Body of pancreas (tissue), 4 donors: ENCODE measurements at places on chromosomes 6 and 20. TPM values are rescaled to one million over a fixed set of nuclear protein-coding genes. Genes with fewer than 3 reads are reported as not detected.

Gene PPP1R16B
- total RNA-seq: 4.7 TPM

Gene CRISP3
- 6.0 TPM for total RNA-seq

Gene SCUBE3
- 0.33 TPM for total RNA-seq

Gene ZNF311
- total RNA-seq: not detected

Gene TRIM10
- total RNA-seq: not detected

Gene TFAP2A
- not detected for total RNA-seq

Gene LY6G5B
- total RNA-seq: 6.9 TPM

Gene CST1
- not detected for total RNA-seq

- no peak for DNase-seq
These were observed 375.1 kb downstream of the ZFAND3 start for GRCh38 chr6:38194589-38194988.

DNA sequence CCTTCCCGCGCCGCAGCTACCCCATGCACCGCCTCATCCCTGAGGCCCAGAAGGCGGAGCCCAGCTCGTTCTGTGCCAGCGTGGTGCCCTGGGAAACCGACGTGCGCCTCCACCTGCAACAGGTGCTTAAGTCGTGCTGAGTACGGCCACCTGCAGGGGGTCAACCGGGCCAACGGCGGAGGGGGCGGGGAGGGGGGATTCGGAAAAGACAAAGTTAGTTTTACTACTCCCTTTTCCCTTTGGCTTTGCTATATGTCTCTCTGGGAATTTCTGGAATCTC, 168.9 kb downstream of the CDK19 start:
- no peak for DNase-seq

- DNase-seq: no peak
These were observed 2.3 kb downstream of the PLAGL2 start for GRCh38 chr20:32205110-32205842.

DNA sequence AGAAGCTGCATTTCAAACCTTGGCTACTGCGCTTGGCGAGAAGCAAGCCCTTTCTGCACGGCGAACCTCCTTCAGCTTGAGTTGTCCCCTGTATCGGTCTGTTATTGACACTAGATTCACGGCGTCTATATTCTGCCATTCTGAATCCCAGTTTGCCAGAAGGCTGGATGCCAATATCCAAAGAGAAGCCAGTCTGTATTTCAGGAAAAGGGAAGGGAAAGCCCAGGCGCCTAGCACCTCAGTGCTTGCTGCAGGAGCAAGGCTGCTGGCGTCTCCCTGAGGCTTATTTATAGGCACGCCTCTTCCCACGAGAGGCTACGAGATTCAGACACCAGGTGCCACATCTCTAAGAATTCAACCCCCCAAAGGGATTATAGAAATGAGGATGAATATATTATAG, 89.6 kb upstream of the CDH4 start:
- DNase-seq: no peak

DNA sequence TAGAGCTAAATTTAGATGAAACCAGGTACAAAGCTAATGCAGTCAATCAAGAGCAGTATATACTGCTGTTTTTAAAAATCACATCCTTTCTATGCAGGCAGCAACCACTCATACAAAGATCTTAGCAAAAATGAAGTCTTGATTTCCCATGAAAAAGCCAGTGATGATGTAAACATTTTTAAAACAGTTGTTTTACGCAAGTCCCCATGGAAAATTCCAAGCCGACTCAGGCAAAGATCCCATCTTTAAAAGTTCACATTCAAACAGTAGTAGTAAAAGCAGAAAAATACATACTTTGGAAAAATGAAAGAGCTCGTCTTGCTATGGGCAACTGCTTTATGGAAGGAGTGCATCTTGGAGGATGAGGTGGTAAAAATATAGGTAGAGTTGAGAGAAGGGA, 84.0 kb downstream of the RCAN2 start:
- no peak for DNase-seq

DNA sequence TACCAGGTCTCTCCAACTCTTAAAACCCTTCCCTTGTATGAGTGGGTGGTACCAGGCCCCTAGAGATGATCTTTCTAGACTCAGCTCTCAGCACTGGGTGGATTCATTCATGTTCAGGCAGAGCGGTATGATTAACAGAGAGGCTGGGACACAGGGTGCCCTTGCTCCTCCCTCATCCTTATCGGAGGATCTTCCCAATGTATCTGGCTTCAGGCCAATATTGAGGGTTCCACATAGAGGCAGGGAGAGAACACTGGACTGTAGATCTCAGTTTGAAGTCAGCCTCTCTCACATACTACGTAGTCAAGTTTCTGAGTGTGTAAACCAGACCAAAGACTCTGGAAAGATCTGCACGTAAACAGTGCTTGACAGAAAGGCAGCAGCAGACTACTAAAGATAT, 366.2 kb downstream of the DHX35 start:
- no peak for DNase-seq

DNA sequence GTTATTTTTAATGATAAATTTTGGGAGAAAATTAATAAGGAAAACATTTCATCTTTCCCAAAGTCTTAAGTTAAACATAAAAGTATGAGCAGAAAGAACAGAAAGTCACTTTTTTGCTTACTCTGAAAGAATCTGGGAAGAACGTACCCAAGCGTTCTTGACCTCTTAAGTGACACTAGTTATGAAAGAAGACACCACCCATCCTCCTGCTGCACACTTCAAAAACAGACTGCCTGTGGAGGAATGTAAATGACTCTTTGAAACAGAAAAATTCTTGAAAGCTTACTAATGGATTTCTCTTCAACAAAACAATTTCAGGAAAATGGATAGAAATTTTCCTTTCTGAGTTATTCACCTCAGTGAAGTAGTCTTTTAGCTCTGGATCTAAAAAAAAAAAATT, 227.7 kb downstream of the MEI4 start:
- no peak for DNase-seq

GRCh38 chr20:23007886-23008655, 27.0 kb upstream of the SSTR4 start:
- DNase-seq: no peak

GRCh38 chr6:80922916-80923455, 816.5 kb downstream of the BCKDHB start:
- no peak for DNase-seq

GRCh38 chr20:25040438-25040831, 17.5 kb downstream of the ACSS1 start:
- peak; percentile 65 for DNase-seq

DNA sequence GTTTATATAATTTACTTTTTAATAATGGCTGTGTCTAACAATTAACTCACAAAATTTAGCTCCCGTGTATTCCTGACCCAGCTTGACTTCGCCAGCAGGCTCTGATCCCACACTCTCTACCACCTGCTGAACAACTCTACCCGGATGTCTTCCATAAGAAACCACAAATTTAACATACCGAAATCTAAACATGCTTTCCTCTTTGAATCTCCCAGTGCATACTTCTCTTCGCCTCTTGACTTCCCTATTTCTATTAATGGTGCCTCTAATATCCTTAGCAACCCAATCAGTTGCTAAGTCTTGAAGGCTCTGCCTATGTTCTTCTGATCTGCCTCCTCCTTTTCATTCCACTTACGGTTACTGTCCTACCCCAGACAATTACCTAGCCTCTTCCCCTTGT, 4.6 kb upstream of the MYB start:
- no peak for DNase-seq

DNA sequence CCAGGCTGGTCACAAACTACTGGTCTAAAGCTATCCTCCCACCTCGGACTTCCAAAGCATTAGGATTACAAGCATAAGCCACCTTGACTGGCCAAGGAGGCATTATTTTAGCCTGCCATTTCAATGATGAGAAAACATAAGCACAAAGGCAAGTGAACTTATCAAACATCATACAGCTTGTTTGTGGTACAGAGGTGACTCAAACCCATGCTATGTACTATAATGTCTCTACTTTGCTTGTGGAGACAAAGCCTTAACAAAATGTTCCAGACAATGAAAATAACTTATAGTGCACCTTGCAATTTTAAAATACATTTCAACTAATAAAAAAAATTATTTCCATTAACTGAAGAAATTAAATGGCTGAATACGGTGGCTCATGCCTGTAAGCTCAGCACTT, 26.2 kb downstream of the HDAC2 start:
- DNase-seq: no peak

DNA sequence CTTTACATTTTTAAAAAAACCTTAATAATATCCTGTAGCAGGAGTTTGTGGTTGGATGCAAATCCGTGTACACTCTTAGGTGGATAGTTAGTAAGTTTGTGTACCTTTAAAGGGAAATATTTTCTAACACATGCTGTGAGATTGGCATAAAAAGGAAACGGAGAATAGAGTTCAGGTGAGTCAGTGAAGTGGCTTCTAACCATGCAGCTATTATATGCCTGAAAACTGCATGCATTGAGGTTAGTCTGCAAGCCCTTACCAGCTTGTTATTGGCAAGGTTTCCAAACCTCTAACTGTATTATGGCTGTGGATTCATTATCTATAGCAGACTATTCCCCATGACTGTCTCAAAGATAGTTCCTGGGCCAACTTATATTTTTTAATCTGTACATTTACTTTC, 420.6 kb upstream of the MMS22L start:
- no peak for DNase-seq

GRCh38 chr20:2093883-2094282, 7.7 kb upstream of the STK35 start:
- DNase-seq: no peak

GRCh38 chr20:49888212-49889000, 26.9 kb downstream of the SPATA2 start:
- peak; percentile 48 for DNase-seq

GRCh38 chr6:139240161-139241010, 51.4 kb downstream of the TXLNB start:
- peak; percentile 58 for DNase-seq

GRCh38 chr6:144657691-144658090, 372.6 kb downstream of the UTRN start:
- peak; percentile 31 for DNase-seq

GRCh38 chr6:34457382-34457741, 8.5 kb upstream of the PACSIN1 start:
- DNase-seq: no peak

- DNase-seq: no peak
These were observed 45.9 kb downstream of the RARS2 start for GRCh38 chr6:87543696-87544473.

DNA sequence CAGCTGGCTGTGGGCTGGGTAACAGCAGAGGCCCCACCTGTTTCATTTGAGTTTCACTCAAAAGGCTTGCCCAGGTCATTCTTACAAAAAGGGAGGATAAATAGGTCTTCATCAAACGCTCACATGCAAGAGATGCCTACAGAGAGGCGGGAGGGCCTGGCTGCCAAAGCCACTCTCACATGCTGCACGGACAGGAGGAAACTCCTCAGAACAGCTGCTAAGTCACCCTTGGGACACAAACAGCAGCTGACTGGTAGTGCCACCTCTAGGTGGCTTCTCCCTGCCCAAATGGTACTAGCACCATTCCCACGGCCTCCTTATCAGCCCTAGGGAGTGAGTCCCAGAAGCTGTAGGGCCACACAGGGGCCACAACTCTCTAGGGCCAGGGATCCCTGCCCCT, 23.8 kb downstream of the SLC22A23 start:
- DNase-seq: peak; percentile 45

- no peak for DNase-seq
These were observed 33.5 kb downstream of the WRNIP1 start for GRCh38 chr6:2798586-2799134.

GRCh38 chr6:71292001-71292400, 3.4 kb downstream of the OGFRL1 start:
- DNase-seq: no peak

DNA sequence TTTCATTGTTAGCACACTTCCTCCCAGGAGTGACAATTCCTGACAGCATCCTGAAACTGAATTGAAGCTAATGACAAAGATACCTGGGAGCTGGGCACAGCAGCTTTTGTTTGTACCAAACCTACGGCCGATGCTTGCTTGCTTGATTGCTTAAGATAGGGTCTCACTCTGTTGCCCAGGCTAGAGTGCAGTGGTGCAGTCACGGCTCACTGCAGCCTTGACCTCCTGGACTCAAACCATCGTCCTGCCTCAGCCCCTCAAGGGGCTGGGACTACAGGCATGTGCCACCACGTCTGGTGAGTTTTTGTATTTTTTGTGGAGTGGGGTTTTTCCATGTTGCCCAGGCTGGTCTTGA, 84.7 kb upstream of the SCP2D1 start:
- no peak for DNase-seq

- no peak for DNase-seq
These were observed 208.1 kb upstream of the AGPAT4 start for GRCh38 chr6:161481786-161482516.

DNA sequence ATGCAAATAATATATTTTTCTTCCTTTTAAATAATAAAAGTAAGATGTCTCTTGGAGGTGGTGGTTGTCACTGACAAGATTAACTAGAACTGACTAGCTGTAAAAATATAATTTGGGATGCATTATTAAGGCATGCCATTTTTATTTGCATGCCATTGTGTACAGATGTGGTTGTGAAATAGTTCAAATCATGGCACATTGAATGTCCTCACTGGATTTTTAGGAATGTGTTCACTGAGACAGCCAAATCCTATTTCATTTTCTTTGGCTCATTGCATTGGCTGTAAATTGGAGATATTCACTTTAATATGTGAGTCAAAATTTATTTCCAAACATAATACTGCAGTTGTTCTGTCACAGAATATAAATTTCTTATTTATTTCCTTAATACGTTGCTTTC, 62.3 kb downstream of the ESR1 start:
- no peak for DNase-seq

DNA sequence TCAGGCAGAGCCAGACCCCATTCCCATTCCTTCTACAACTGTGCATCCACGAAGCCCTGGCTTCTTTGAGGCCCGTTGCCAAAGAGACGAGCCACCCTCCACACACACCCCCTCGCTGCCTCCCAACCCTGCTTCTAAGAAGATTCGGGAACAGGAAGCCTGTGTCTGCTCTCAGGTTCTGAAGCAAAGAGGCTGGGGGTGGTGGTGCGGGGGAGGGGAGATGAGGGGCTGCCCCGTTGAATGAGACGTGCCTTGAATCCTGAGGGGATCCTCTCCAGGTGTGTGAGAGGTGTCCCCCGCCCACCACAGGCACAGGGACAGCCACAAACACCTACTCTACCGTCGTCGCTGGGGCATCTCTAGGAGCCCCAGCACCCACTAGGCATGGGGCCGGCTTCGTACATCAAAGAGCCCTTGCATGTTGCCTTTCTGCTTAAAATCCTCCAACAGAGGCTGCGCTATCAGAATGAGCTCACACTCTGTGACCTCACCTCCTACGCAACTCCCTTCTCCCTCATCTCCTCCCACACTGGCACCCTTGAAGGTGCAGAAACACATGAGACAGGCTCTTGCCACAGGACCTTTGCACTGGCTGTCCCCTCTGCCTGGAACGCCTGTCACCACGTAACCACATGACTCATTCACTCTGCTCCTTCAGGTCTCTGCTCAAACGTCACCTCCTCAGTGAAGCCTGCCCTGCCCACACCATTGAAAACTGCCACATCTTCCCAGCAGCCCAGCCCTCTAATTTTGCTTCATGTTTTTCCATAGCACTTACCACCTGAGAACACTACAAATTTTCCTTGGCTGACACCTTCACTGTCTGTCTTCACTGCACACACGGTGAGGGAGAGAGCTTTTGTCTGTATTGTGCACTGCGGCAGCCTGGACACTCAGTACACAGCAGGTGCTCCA, 58.5 kb downstream of the PREX1 start:
- DNase-seq: no peak
